ENCODE measurements at places on chromosomes 4 and X.

- no peak for DNase-seq
Measured at GRCh38 chr4:100926039-100926717, 408.4 kb upstream of the EMCN start.

- no peak for DNase-seq
Measured at GRCh38 chrX:7872042-7872441, 29.1 kb downstream of the VCX start.

- peak; percentile 64 for DNase-seq
Measured at GRCh38 chr4:4260185-4260751, 12.2 kb upstream of the TMEM128 start.

GRCh38 chr4:137025484-137026059, 506.7 kb downstream of the PCDH18 start:
- no peak for DNase-seq

- peak; percentile 29 for DNase-seq
Measured at GRCh38 chr4:15755321-15756155, 22.6 kb upstream of the CD38 start.

- no peak for DNase-seq
Measured at GRCh38 chr4:82192017-82192673, 181.6 kb downstream of the HNRNPD start.

- DNase-seq: peak; percentile 8
Measured at GRCh38 chr4:175373031-175373430, 439.0 kb downstream of the GPM6A start.

- DNase-seq: peak; percentile 92
Measured at GRCh38 chr4:127304356-127304755, 328.4 kb upstream of the INTU start.

DNA sequence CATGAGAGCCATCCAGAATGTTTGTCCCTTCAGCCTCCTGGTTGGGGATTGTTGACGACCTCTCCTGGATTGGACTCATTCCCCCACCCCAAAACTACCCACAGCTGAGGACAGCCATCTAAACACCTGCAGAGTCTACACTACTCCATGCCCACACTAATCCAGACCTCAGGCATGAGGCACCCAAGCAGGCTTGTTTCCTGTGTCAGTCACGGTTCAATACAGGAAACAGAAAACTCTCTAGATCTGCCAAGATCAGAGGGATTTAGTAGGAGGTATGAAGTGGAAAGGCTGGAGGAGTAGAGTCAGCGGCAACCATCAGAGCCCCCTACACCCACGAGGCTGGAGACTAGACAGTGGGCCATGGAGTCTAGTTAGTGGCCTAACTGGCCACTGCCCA, 37.7 kb downstream of the HAND2 start:
- DNase-seq: no peak

GRCh38 chr4:178470996-178471784, 1029.0 kb upstream of the AGA start:
- DNase-seq: no peak

- peak; percentile 0 for DNase-seq
Measured at GRCh38 chrX:26597981-26598380, 382.0 kb downstream of the MAGEB5 start.

- DNase-seq: peak; percentile 67
Measured at GRCh38 chr4:140078366-140078765, 75.6 kb downstream of the MAML3 start.

GRCh38 chrX:121093011-121093410, 45.6 kb downstream of the GLUD2 start:
- DNase-seq: peak; percentile 28

DNA sequence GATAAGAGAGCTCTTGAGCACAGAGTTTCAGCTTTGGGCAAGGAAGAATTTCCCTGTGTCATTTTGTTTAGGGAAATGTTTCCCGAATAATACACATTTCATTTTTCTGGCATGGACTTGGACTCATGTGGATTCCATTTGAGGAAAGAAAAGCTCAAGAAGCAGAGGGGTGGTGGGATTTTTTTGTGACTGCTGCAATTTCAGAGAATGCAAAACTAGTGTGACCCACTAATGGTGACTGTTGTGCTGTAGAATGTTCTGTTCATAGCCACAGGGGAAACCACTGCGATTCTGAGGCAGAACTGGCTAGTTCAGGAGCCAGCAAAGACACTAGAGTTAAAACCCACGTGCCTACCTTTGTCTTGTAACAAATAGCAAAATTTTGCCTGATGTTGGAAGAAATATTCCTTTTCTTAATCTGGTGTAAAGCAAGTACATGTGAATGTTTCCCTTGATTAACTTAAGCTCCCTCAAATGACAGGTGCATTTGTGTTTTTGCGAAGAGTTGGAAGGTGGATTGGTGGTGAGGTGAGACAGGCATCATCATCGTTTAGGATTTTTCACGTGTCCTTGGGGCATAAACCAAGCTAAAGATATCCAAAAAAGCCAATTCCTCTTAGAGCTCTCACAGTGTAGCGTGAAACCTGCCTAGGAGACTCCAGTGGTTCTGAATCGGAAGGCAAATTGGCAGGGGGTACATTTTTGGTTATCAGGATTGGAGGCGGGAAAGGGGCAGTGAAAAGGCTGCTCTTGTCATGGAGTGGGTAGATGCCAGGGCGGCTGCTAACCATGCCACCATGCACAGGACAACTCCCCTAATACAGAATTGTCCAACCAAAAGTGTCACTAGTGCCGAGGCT, 38.0 kb upstream of the FAM9C start:
- DNase-seq: no peak

GRCh38 chr4:46508216-46508615, 118.3 kb upstream of the GABRA2 start:
- no peak for DNase-seq

- no peak for DNase-seq
Measured at GRCh38 chr4:6785572-6785925, 3.0 kb downstream of the KIAA0232 start.

DNA sequence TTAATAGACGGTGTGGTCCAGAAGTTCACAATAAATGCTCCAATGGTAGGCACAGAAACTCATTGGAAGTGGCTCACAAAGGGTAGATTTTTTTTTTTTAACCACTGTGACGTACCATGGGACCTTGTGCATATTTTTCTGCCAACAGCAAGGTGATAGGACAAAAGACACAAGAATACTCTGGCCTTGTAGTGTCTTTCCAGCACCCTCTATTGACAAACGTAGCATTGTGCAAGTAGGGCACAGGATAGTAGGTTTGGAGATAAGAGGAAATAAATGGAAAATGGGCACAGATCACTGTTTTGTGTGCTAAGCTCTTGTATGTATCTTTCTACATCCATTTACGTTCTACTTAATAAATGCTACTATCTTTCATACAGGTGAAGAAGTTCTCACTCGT, 2054.9 kb downstream of the PCDH7 start:
- peak; percentile 1 for DNase-seq

GRCh38 chr4:20317424-20317985, 65.8 kb downstream of the SLIT2 start:
- DNase-seq: no peak

DNA sequence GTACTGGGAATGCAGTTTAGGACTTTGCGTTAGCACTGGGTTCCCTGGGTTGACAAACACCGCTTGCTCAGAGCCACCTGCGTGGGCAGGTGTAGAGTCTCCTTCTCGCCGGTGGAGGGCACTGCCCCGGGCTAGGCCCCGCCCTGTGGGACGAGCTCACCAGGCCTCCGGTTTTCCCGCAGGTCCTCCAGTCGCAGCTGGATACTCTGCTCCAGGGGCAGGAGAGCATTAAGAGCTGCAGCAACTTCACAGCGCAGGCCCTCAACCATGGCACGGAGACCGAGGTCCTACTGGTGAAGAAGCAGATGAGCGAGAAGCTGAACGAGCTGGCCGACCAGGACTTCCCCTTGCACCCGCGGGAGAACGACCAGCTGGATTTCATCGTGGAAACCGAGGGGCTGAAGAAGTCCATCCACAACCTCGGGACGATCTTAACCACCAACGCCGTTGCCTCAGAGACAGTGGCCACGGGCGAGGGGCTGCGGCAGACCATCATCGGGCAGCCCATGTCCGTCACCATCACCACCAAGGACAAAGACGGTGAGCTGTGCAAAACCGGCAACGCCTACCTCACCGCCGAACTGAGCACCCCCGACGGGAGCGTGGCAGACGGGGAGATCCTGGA, 49.2 kb upstream of the MND1 start:
- no peak for DNase-seq

- no peak for DNase-seq
Measured at GRCh38 chr4:3834663-3835521, 68.7 kb downstream of the ADRA2C start.

GRCh38 chr4:57061395-57061794, 48.8 kb downstream of the IGFBP7 start:
- peak; percentile 32 for DNase-seq

- no peak for DNase-seq
Measured at GRCh38 chr4:3651267-3651845, 114.8 kb upstream of the ADRA2C start.

DNA sequence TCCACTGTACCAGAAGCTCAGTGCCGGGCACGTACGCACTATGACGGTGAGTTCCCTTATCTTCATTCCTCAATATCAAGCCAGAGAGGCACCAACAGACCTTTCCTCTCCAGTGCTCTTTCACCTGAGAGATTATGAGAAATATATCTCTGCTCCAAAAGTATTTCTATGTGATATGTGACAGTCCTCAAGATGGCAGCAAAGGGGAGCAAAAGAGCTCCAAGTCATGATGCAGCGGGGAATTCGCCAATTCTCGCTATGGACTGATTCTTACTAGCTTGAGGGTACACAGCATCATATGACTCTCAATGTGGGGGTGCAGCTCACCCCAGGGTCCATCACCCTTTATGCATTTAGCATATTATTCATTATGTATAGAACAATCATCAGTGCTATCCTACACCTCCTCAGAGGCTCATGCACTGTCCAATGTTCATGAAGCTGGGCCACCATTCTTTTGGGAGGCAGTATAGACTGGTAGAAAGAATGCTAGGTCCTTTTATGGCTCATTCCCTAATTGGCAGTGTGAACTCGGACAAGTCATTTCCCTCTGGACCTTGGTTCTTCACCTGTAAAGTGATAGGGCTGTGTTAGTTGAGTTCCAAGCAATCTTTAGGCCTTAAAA, 12.8 kb upstream of the IQSEC2 start:
- DNase-seq: no peak

DNA sequence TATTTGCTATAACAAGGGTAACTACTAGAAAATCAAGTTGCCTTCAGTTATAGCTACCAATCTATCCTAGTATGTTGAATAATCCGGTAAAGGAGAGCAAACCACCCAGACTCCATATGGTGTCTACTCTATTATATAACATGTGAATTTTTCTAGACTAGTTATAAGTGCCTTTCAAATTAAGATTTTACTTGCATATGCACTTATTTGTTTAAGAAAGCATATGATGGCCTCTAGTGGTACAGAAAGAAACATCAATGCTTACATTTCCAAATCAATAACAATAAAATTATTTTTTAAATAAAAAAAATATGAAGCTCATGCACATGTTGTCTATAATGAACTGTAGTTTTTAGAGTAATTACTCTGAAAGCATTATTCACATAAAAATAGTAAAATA, 1516.4 kb upstream of the PABPC4L start:
- no peak for DNase-seq

GRCh38 chr4:40744218-40744617, 5.5 kb upstream of the NSUN7 start:
- DNase-seq: no peak

DNA sequence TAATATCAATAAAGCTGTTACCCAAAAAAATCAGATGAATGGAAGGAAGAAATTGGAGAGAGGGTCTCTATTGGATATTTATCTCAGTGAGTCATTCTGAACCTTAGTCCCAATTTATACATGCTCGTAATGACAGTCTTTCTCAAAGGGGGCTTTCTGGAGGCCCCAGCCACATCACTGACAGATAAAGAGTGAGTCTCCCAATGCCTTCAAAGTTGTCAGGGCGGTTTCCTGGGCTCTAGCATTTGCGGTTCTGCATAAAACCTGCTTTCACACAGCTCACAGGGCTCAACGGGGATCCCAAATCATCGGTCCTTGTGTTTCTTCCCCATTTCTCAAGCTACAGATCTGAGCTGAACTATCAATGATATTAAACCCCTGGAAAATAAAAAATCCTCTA, 17.3 kb downstream of the TCEANC start:
- DNase-seq: no peak

Data from fibroblast of gingiva (primary cell).